ENCODE measurements at places on chromosomes 5 and 9. TPM values are rescaled to one million over a fixed set of nuclear protein-coding genes. Genes with fewer than 3 reads are reported as not detected.

RMI1 gene
- polyA plus RNA-seq: 8.0 TPM

- peak; percentile 25 for DNase-seq
Measured at GRCh38 chr5:110265162-110265561, 461.3 kb downstream of the TMEM232 start.

- peak; percentile 59 for DNase-seq
Measured at GRCh38 chr9:77440057-77440456, 208.1 kb downstream of the GNA14 start.

- DNase-seq: peak; percentile 67
Measured at GRCh38 chr9:113886026-113886369, 9.9 kb downstream of the ZNF618 start.

- DNase-seq: no peak
Measured at GRCh38 chr5:83547161-83547560, 75.6 kb downstream of the VCAN start.

DNA sequence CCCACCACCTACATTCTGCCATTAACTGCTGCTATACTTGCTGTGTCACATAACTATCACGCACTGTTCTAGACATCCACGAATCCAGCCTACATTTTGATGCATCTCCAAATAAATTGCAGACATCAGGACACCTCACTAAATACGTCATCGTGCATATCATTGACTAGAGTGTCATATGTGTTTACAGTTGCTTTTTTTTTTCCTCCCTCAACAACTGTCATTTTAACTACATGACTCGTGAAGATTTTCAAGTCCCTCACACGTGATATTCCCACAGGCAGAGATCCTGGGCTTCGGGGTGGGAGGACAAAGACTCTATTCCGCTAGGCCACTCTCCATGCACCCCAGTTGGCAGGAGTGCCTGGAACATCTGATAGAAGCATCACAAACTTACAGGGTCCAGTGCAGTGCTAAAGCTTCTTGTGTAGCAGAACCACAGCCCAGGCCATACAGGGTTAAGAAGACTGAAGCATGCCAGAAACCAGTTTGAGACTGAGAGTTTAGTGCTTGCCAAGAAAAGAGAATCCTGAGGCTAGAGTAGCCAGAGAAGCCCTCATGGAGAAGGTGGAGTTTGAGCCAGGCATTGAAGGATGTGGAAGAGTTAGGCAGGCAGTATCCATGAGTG lies 1.1 kb downstream of the PCYOX1L start:
- no peak for DNase-seq

LCN1 gene
- polyA plus RNA-seq: not detected

OR1Q1 gene
- not detected for polyA plus RNA-seq

GRCh38 chr5:135055396-135055795 lies 21.4 kb upstream of the PITX1 start:
- no peak for DNase-seq

DNA sequence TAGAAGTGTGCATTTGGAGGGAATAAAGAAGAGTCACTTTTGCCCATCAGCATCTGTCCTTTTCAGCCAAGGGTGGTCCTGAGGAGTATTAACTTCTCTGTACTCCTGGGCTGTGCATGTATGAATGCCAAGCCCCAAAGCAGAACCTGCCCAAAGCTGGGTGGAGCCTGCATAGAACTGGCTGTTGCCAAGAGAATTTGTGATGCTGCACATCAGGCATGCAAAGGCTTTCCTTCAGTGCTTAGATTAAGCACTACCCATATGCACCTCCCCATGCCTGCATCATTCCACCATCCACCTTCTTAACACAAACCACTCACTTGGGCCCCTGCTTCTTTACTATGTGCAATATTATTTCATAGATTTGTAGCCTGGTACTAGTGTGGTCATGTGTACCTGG lies 493.8 kb downstream of the KIF4B start:
- DNase-seq: no peak

- no peak for DNase-seq
Measured at GRCh38 chr5:137815202-137815990, 52.3 kb upstream of the MYOT start.

DNA sequence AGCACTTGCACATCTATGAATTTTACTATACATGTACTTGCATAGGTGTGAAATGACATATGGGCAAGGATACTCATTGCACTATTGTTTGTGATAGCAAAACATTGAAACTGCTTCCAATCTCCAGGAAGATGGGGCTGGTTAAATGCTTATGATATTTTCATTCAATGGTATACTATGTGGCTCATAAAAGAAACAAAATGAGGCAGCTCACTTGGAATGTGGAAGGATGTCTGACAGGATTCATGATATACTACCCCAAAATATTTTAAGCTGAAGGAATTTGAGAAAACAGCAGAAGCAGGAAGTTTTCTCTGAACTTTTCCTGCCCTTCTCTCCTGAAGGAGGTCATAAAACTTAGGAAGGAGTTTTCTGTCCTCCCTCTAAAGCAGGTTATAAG lies 99.6 kb upstream of the CAST start:
- DNase-seq: peak; percentile 72

- DNase-seq: peak; percentile 88
Measured at GRCh38 chr5:10653043-10653442, 89.2 kb downstream of the ANKRD33B start.

GLRA1 gene
- polyA plus RNA-seq: not detected

GRCh38 chr5:43685252-43685950 lies 82.4 kb downstream of the NNT start:
- DNase-seq: no peak

- DNase-seq: no peak
Measured at GRCh38 chr5:72441862-72442540, 65.2 kb downstream of the ZNF366 start.

GRCh38 chr9:108851138-108851537 lies 4.6 kb downstream of the ACTL7B start:
- DNase-seq: no peak

- peak; percentile 51 for DNase-seq
Measured at GRCh38 chr9:101508211-101508610, 25.4 kb upstream of the RNF20 start.

- DNase-seq: no peak
Measured at GRCh38 chr5:17766031-17766430, 131.8 kb downstream of the TAF11L14 start.

GRCh38 chr5:137636830-137637714 lies 98.8 kb downstream of the KLHL3 start:
- DNase-seq: no peak

DNA sequence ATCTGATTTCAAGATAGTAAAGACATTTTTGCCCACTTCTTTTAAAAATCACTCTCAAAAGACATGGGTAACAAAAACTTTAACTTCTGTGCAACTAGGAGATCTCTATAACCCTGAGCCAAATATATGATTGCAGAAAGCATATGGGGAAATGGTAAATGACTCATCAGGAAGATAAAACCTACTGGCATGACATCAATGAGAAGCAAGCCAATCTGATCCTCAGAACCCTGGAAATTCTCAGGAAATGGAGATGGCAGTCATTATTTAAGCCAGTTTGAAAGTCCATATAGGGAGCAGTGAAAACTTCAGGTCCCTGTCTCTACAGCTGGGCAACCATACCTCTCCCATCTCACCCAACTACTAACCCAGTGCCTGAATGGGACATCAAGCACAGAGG lies 249.7 kb upstream of the NREP start:
- DNase-seq: peak; percentile 45

GRCh38 chr5:144832416-144832815 lies 661.7 kb downstream of the KCTD16 start:
- no peak for DNase-seq

GRCh38 chr5:149205625-149206523 lies 64.6 kb downstream of the ABLIM3 start:
- DNase-seq: no peak

TSSK1B gene
- not detected for polyA plus RNA-seq

DNA sequence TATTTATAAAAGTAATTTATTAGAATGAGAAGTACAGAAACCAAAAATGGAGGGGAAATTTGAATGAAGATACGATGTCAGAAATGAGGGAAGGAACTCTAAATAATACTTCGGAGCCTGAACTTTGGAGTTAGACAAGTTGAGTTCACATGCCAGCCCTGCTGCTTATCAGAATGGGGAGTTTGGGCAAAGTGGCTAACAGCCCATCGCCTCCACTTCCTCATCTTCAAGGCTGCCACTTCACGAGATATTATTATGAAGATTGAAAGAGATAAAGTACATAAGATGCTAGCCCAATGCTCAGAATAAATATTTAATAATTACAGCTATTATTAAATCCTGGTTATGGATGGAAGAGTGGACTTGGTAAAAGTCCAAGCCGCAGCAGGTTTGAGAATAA lies 56.2 kb upstream of the ABCA1 start:
- DNase-seq: no peak

DNA sequence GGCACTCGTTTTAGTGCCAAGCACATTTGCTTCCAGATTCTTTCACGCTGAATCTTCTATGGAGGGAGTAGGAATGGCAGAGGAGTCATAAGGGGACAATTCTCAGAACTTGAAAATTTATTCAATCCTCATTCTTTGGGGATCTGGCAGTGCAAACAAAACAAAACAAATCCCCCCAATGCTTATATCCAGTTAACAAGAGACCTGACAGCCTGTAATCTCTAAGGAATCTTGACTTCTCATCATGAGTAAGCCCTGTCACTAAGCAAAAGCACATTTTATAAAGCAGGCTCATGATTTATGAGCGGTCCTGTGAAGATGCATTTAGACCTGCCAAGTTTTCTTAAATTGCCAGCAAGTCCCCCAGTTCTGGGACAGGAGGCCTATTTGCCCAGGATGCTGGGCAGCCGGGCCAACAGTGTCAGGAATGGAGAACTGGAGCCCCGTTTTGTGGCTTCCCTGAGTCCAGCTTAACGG lies 513.9 kb downstream of the CTNND2 start:
- DNase-seq: peak; percentile 59

DAB2 gene
- 104 TPM for polyA plus RNA-seq

CDH6 gene
- 3.6 TPM for polyA plus RNA-seq

DNA sequence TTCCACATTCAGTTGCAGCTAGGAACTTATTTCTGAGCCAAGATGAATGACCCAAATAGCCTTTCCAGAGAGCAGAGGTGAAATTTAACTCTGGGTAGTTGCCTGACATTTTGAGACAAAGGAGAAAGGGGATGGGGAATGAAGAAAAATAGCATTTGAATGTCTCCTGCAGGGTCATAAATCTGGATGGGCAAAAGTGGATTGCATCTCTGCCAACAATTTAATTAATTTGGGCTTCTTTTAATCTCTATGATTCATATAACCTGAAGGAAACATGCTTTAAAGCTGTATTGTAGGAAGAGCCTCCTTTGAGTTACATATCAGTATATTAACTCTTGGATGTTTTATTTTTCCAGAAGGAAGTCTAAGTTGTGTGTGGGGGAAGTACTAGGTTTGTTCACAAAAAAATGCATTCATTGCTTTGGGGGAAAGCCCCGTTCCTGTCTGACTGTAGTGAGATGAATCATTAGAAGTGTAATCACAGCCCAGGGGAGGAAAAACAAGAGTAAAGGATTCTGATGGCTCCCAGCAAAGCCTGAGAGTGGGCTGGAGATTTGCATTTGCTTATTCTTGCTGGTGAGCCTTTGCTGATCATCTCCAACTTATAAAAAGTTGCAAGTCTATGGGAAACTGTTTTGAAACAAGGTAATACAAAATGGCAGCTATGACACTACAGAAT lies 133.0 kb upstream of the IQGAP2 start:
- DNase-seq: no peak

AIF1L gene
- polyA plus RNA-seq: 22.7 TPM

GRCh38 chr9:120265791-120266190 lies 314.2 kb downstream of the CDK5RAP2 start:
- DNase-seq: peak; percentile 55

RASGEF1C gene
- polyA plus RNA-seq: 4.1 TPM

FOXI1 gene
- polyA plus RNA-seq: not detected

CCL27 gene
- 0.52 TPM for polyA plus RNA-seq

SLC36A3 gene
- not detected for polyA plus RNA-seq

DNA sequence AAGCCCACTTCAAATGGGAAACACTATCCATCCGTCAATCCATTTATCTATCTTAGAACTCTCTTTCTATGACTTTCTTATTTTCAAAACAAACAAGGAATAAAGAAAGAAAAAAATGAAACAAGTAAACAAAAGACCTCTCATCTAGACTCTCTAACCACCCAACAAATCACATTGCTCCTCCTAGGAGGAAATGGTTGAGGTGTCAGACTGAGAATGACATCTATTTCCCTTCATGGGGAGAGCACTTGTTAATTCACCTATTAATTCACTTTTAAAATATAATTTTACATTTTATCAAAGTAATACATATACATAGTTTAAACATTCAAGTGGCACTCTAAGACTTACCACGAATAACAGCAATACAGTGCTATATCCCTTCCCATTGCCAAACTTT lies 2.4 kb upstream of the IL31RA start:
- DNase-seq: no peak

GRCh38 chr9:9614607-9615006 lies 998.2 kb downstream of the PTPRD start:
- no peak for DNase-seq

GRCh38 chr5:160640406-160640805 lies 211.6 kb downstream of the ATP10B start:
- no peak for DNase-seq

GRCh38 chr5:125812651-125813050 lies 610.6 kb upstream of the GRAMD2B start:
- no peak for DNase-seq

SYK gene
- polyA plus RNA-seq: 5.6 TPM

IL4 gene
- not detected for polyA plus RNA-seq

- DNase-seq: peak; percentile 60
Measured at GRCh38 chr5:15737871-15738664, 238.1 kb downstream of the FBXL7 start.

GRCh38 chr5:85109616-85110015 lies 724.9 kb upstream of the EDIL3 start:
- no peak for DNase-seq

GRCh38 chr5:132100672-132101261 lies 27.2 kb downstream of the CSF2 start:
- no peak for DNase-seq

DNA sequence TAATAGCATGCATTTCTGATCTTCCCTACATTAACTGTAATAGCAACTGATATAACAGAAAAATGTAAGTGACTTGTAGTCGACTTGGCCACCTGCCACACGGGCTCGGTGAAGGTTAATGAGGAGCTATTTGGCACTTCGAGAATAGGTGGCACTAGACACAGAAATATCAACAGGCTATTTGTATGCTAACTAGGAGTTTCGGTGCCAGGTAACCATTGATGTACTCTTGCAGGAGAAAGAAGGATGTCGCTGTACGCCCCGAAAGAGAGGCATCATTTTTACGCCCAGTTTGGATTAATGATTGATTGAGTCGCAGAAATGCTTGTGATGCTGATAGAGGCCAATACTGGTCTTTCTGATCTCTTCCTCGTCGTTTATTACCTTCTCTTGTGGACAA lies 516 bp upstream of the DMRT2 start:
- DNase-seq: no peak

- DNase-seq: no peak
Measured at GRCh38 chr5:54492178-54492577, 25.4 kb upstream of the SNX18 start.

Data from muscle of back (tissue), 13 donors.